ENCODE measurements at places on chromosomes 7 and 10. TPM values are rescaled to one million over a fixed set of nuclear protein-coding genes. Genes with fewer than 3 reads are reported as not detected.

Gene ZNF277
- total RNA-seq: 35.0 TPM

DNA sequence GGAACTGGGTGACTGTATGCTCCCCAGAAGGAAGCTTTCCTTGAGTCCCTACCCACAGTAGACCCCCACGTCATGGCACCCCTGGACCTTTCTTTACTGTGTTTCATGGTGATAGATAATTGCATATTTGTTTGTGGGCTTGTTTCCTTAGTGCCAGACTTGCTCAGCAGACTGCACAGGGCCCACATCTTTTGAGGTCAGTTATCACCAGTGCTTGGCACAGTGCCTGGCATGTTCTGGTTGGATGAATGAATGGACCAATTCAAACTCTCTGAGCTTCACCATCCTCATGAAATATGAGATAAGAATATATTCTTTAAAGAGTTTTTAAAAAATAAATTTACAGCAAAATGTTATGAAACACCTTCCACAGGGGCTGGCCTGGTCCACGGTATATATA is 78.4 kb upstream of the EMX2 start:
- DNase-seq: no peak

Gene GBF1
- 36.7 TPM for total RNA-seq

Gene C10orf90
- total RNA-seq: not detected

DNA sequence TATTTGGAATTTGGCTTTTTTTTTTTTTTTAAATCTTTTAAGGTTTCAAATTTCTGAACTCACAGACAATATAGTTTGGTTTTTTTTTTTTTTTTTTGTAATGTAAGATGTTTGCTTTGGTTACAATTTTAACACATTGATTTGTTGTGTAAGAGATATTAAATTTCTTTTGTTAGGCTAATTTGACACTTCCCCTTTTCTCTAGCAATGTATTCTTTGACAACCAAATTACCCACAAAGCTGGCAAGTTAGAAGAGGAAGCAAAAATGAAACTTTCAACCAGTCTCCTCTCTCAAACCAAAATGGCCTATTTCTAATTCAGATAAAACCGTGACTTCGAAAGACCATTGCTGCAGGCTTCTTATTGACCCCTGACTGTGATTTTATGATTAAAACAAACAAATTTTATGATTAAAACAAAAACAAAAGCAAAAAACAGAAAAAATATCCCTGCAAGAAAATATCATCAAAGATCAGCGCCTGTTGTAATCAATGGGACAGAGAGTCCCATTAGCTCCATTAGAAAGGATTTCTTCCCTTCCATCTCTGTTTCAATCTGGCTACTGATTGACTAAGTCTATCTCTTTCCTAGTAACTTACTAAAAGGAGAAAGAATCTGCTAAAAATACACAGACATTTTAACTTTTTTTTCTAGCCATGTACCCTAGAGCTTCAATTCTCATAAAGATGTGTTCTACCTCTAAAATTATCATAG is 489.2 kb downstream of the MDFIC start:
- DNase-seq: no peak

Gene CPA5
- total RNA-seq: not detected

- no peak for DNase-seq
Observed at GRCh38 chr10:118541718-118542117, 53.7 kb downstream of the PRLHR start.

Gene LFNG
- total RNA-seq: 36.6 TPM

Gene NPY4R
- not detected for total RNA-seq

Measured in kidney epithelial cell (primary cell).